ENCODE measurements at places on chromosomes 2 and 18.
A peak's percentile ranks its signal among the peaks of the same experiment; 100 is the strongest.

DNA sequence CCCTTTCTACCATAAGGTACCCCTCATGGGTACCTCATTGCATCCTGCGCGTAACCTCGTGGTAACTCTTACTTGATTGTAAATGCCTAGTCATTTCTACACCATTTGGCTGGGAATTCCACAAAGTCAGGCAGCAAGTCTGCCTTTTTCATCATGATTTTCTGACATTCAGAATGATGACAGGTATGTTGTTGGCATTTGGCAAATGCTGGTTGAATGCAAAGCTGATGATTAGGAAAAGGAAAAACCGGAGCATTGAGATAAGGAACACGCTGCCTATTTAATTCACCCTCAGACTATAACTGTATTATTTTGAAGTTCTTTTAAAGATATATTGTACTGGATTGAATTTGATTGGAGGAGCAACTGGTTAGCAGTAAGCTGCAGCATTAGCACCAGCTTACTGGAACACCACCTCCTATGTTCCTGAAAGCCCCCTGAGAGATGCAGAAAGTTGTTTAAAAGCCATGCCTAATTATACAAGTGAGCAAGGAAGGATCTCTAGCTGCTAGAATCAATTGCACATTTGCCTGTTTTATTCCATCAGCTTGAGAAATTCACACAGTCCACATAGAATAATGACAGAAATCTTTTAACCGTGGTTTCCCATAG lies 520.1 kb downstream of the LRP1B start:
- no peak for DNase-seq

GRCh38 chr18:29373000-29373399 lies 1196.1 kb upstream of the CDH2 start:
- DNase-seq = no peak

- DNase-seq = no peak
Observed at GRCh38 chr18:60883587-60883986, 449.6 kb upstream of the CDH20 start.

GRCh38 chr2:6213056-6213780 lies 521.0 kb downstream of the SOX11 start:
- DNase-seq = no peak

DNA sequence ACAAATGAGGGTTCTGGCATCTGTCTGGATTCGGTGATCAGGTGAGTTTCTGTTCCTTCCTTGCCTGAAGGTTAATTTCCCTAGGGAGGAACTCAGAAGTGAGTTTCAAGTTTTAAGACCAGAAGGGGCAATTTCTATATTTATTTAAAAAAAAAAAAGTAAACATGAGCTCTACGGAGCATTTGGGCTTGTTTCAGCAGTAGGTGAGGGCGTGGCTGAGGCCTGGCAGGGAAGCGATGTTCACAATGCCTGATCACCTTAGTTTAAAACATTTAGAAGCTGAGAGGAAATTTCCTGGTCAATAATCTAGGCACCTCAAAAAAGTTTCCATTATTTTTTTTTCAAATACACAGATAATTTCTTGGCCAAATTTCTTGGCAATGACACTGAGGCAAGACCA lies 629.1 kb downstream of the DPP10 start:
- no peak for DNase-seq

- DNase-seq = no peak
Observed at GRCh38 chr2:57802243-57802642, 244.4 kb upstream of the VRK2 start.

DNA sequence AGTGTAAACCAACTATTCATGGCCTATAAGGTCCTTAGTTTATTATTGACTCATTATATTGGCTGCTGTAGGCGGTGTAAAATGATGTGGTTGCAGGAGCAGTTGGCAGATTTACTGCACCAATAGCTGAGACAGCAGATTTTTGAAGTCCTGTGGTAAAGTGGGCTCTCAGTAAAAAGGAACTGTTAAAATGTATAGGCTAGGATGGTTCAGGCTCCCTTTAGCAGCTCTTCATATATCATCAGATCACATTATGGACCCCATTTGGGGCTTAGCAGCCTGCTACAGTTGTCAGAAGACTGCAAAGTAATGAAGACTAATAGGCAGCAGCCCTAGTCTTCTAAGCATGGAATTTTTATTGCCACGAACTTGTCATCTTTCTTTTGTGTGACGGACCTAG lies 27.8 kb downstream of the MTX2 start:
- no peak for DNase-seq

GRCh38 chr2:215136669-215137328 lies 1.6 kb downstream of the ABCA12 start:
- no peak for DNase-seq

GRCh38 chr2:150644298-150645067 lies 157.0 kb upstream of the RND3 start:
- DNase-seq = no peak

DNA sequence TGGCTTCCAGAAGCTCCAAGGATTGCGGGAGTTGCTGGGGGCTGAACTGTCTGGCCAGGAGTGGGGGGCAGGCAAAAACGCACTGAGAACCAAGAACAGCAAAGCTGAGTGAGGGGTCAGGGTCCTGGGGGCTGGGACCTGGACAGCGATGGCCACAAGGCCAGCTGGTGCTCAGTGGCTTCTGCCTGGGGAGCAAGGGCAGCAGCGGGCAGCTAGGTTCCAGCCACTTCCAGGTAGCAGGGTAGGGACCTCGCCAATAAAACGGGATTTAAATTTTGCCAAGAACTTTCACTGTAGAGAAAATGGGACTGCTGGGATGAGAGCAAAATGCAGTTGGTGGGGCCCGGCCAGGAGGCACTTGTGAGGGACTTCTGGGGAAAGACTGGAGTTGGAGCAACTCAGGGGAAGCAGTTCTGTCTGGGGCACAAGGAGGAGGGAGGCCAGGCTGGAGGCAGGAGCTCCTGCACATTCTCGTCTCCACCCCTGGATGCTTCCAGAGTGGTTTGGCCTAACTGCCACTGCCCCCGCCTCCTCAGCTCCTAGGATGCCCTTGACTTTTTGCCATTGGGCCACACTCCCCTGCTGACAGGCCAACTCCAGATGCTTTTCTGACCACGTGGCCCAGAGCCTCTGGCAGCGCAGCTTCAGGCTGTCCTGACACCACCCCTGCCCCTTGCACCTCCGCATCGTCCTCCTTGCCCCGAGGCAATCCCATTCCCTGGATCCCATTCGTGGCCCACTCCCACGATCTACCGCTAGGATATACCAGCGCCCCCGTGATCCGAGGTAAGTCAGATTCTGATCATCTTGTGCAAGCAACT lies 5.5 kb upstream of the CCDC74A start:
- DNase-seq = no peak

DNA sequence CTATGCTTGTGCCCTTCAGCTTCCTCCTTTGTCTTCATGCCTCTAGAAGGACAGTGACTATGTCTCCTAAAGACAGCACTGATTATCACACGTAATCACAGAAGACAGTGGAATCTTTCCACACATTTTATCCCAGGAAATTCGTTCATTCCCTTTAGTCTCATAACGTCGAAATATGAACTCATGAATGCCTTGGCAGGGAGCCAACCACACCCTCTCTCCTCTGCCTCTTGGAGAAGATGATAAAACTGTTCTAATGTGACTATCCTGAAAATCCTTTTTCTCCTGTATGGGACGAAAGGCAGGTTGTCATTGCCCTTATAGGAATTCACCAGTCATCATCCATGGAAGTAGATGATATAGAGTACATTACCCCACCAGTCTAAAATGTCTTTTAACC lies 726.6 kb upstream of the FANCL start:
- no peak for DNase-seq

DNA sequence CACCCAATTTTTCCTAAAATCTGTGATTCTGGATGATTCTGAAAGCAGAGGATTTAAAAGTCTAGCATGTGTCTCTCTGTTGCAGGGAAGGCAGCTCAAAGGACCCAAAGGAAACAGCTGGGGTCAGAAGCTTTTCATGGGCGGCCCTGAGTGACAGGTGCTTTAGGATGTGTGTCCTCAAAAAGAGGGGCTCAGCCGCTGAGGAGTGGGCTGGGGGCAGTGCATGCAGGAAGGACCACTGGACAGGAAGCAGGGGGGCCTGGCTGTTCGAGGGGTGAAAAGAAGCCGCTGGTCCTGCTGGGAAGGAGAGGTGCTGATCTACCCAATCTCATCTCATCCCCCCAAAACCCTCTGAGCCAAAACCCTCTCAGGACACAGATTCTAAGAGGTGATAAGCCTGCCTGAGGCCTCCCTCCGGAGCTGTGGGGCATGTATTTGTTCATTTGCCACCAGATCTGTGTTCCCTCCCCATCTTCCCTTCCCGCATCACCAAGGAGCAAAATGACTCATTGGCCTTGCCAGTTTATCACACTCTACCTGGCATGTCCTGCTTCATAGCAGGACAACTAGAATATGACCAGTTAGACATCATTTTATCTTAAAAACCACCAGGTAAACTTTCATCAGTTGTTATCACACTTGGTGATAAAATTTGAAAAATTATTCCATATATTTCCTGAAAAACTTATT lies 98.8 kb upstream of the MGAT4A start:
- DNase-seq = no peak

GRCh38 chr2:176187200-176187898 lies 1.1 kb upstream of the HOXD1 start:
- DNase-seq = peak; percentile 16

DNA sequence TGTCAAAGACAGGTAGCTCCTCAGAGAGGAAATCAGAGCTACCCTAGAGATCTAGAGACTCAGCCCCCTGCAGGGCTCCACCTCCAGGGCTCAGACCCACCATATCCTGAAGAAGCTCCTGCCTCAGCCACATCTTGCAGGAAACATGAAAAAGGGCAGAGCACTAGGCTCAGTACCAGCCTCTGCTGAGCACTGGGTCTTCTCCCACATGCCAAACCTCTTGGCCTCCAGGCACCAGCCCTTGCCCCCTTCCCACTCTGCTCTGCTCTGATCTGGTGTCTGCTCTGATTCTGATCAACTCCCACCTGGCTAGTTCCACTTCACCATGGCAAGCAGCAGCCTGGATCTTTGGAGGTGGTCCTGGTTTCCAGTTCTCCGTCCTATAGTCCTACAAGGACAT lies 114.3 kb upstream of the SLC66A3 start:
- no peak for DNase-seq

DNA sequence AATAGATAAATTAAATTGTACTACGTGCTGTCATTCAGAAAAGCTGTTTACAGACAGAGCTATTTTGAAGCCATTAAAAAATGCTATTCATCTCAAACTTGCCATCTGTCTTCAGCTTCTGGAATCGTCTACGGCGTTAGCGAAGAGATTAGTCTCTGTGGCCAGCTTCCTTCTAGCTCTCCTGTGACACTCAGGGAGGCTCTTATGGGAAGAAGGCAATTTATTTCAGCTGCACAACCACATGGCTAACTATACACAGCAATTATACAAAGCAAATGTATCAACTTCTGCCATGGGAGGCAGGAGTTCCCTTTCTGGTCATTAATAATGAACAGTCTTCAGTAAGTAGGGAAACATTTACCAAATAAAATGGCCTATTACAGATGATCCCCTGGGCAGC lies 6.3 kb downstream of the CTAGE1 start:
- no peak for DNase-seq

DNA sequence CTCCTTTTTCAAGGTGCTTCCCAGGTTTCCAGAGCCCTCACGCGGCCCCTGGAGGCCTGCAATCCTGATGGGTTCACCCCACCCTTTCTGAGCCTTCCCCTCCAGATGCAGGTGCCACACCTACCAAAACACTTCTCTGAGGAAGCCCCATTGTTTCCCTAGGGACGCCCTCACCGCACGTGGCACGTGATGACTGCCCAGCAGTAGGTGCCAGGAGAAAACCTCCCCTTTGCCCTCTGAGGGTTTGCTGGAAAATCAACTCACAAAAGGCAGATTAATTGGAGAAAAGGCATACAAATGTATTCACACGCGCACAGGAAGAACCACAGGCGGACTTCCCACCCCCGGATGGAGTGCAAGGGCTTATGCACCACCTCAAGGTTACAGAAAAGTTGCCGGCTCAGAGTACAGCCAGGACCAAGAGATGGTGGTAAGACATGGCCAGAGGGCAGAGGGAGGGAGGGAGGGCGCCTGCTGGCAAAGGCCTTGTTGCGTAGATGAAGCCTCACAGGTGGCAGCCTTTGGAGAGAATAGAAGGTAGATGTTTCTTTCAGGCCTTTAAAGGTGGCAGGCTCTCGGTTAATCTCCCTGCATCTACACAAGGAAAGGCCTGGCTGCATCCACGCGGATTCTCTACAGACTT lies 269.4 kb upstream of the RAB6C start:
- peak; percentile 13 for DNase-seq

GRCh38 chr2:219440388-219441256 lies 6.0 kb downstream of the SPEG start:
- DNase-seq = no peak

DNA sequence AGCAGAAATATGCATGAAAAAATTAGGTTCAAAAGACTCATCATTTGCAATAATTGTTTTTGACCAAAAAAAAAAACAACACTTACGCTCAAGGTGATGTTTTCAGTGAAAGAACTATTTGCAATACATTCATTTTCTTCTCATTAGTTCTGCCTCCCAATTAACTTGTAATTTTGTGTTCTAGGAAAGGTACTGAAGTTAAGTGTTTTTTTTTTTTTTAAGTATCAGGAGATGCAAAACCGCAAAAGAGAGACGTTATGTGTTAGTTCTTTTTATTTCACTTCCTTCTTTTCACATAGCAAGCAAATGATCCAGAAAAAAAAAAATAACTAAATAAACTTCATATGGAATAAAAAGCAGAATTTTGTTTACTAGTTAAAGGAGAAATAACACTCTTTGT lies 735.2 kb upstream of the GCFC2 start:
- no peak for DNase-seq

DNA sequence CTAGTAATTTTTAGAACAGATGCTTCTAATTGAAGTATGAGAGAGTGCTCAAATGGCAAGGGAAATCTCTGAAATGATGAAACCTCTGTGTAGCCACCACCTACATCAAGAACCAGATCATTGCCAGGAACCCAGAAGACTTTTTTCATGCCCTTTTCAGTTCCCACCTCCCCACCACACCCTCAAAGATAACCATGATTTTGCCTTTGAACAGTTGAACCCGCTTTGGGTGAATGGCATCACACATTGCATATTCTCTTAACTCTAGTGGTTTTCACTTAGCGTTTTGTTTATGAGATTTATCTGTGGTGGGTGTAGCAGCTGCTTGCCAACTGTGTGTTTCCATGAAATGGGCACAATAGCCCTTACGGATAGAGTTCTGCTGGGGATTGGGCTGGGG lies 142.9 kb upstream of the HDAC4 start:
- DNase-seq = no peak
